ENCODE measurements at places on chromosomes 5 and 9.
A peak's percentile ranks its signal among the peaks of the same experiment; 100 is the strongest.

GRCh38 chr9:86854898-86855523 lies 92.3 kb downstream of the GAS1 start:
- DNase-seq, result peak; percentile 92

DNA sequence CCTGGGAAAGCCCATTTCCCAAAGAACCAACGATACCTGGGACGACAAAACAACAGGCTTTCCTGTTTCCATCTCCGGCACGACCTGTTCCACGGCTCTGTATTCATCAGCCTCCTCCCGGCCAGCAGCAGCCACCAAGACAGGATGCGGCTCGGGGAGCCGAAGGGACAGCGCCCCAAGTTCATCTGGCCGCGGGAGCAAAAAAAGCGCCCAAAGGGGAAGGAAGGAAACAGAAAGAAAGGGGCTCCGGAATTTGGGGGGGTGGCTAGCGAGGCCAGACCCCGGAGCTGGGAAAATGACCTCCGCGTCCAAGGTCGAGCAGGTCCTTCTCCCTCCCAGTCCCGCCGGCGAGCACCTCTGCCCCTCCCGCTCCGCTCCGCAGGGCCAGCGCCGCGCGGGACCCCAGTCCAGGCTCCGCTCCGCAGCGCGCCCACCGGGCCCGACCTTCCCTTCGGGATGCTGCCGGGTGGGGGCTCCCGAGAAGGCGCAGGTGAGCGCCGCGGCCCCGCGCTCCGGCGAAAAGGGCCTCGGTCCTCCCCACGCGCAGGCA lies 608 bp downstream of the ELOVL7 start:
- DNase-seq, result no peak

DNA sequence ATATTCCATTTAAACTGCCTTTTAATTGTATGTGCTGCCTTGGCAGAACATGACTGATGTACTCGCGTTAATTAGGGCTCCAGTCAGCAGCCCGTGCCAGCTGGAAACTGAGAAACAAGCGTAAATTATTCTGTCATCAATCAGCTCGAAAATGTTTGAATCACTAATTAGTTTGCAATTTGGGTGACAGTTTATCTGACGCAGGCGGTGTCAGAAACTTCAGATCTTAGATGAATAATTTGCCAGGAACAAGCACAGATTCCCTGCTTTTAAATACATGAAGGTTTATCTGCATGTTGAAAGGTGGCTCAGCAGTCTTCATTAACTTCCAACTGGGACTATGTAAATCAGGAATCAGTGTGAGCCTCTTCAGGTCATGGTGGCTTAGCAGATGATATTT lies 176.0 kb upstream of the TLE4 start:
- DNase-seq, result peak; percentile 12

DNA sequence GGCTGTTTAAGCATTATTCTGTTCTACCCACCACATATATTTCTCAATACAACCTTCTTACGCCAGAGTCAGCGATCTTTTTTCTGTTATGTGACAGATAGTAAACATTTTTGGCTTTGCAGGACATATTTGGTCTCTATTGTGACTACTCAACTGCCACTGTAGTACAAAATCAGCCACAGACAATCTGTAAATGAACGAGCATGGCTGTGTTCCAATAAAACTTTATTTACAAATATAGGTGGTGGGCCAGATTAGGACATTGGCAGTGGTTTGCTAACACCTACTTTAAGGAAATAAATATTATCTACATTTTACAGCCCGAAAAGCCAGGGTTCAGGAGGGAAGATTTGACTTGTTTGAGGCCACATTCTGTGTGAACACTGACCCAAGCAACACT lies 40.2 kb upstream of the FBXW11 start:
- no peak for DNase-seq

DNA sequence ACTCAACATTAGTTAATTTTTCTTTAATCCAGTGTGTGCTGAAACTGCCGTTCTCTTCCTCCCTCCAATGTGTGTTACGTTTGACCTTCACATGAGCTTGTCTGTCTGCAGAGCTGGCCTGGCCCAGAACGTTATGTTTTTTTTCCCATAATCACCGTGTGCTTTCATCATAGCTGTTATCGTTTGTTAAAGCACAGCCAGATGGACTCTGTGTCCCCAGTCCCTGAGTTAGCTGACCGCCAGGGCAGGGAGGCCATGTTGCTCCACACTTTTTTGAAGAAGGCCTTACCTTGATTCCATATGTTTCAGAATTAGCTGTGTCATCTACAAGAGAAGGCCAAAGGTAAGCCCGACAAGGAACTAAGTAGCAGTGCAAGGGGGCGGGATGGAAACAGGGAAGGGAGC lies 55.7 kb downstream of the HSD17B3 start:
- no peak for DNase-seq

DNA sequence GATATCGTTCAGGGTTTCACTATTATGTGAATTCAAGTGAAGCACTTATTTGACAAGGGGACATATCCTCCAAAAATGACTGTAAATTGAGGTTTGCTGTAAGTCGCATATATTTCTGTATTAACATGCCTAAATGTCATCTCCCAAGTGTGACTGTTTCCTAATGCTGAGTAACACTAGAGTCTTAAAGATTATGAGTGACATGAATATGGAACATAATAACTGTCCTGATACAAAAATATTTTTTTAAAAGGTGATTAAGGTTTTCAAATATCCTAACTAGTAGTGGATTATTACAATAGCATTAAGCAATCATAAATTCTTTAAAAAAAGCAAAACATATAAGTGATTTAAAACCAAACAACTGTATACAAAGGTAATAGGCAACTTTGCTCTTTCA lies 3.6 kb downstream of the NFIB start:
- DNase-seq, result no peak

GRCh38 chr9:92970467-92970923 lies 23.2 kb downstream of the FGD3 start:
- DNase-seq, result no peak

DNA sequence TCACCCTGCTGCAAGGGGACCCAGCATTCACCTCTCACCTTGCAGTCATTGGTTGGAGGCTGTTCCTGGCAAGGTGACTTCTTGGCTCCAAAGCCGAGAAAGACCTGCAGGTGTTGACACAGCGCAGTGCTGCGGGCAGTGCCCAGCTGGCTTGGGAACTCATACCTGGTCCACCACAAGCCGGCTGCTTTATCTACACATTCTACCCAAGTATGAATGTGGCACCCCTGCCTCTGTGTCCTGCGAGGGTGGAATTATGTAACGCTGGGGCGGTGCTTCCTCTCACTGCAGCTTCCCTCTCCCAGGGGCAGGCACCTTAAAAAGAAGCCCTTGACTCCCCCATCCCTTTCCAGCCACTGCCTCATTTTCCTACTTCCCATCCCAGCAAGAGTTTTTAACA lies 2.5 kb upstream of the ZMYND19 start:
- no peak for DNase-seq

DNA sequence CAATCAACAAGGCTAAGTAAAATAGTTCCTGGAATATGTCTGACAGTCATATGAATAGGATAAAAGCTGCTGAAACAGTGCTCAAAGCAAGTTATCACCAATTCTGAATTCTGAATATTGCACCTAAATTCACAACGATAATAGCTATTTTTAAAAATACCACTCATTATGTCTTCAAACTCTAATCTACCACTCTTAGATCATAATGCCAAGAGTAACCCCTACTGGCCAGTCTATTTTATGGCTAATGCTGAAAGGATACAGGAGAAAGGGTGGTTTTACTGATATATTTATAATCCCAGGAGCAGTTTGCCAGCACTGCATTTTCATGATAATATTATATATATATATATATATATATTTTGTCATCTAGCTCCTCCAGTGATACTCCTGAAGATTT lies 232.8 kb downstream of the PDE4D start:
- DNase-seq, result no peak

DNA sequence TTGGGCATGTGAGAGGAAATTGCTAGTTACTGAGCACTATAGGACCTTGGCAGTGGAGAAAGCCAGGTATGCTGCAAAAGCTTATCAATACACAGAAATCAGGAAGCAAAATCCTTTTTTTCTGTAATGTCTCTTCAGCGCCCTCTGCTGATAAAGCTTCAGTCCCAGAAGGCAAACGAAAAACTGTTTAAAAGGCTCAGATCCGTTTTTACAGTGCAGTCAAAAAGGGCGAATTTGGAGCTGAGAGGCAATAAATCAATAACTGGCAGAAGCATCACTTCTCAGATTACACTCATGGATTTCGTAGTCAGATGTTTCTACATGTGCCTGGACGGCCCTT lies 1.1 kb upstream of the MAN2A1 start:
- DNase-seq, result peak; percentile 46

DNA sequence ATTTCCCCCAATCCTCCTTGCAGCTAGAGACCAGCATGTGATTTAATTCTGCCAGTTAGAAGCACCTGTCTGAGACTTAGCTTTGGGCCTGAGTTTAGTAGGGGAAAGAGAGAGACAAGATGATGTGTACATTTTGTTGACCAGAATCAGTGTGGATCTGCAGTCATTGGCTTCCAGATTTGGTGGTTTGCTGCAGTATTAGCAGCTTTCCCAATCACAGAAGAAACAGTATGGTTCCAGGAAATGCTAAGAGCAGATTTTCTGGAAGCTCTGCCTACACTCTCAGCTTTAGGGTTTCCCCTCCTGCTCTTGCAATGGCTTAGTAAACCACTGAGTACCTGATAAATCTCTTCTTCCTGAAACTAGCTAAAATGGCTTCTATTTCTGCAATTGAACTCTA lies 48.8 kb upstream of the FREM1 start:
- DNase-seq, result no peak

DNA sequence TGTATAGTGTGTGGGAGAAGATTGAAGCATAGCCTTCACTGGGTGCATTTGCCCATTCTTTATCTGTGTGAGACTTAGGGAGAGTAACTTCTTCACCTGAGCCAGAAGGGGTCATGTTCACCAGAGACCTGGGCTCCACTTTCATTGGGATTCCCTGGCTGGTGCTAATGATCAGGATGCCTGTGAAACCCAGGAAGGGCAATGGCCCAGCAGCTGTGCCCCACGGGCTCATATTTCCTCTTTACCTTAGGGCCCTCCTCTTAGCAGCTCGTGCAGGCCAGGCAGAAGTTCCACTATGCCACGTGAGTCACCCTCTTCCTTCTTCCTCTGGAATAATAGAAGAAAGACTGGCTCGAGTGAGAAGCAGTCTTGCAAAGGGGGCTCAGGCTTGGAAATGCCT lies 5.0 kb downstream of the PPARGC1B start:
- DNase-seq, result no peak

DNA sequence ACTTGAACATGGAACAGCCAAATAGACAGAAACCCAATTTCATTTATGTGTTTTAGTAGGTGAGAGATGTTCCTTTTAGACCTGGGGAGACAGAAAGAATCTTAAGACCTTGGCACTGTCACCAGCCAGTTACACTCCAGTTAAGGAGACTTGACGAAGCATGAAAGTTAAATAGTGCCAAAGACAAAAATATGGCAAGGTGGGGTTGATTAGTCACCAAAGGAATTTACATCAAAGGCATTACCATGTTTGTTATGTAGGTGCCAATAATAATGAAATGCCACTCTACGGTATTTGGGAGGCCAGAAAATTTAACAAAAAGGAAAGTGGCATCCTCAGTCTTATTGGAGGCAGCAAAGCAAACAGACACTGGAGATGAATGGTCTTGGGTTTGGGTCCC lies 9.2 kb upstream of the IL12B start:
- no peak for DNase-seq

DNA sequence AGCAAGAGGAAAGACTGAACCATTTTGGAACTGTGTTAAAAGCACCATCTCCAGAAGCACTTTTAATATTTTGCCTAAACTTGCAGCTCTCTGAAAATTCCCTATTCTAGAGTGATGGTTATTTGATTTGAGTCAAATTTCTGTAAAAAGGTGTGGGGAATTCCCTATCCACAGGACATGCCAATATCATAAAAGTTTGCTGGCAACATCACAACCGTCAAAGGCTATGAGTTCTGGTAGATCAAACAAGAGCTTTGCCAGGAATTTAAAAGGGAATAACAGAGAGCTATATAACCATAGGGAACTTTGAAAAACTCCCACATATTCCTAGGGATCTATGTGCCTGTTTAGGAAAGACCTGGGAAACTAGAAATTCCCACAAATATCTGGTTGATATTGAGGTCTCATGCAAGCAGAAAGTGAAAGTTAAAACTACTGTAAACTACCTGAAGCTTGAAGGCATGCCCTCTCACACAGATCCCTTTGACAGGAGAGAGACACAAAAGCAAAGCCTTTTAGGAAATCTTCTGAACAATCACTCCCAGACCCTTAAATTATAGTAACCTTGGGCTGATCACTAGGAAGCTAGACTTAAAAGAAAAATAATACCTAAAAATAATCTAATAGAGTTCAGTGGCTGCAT lies 549.9 kb downstream of the ANXA1 start:
- DNase-seq, result no peak

DNA sequence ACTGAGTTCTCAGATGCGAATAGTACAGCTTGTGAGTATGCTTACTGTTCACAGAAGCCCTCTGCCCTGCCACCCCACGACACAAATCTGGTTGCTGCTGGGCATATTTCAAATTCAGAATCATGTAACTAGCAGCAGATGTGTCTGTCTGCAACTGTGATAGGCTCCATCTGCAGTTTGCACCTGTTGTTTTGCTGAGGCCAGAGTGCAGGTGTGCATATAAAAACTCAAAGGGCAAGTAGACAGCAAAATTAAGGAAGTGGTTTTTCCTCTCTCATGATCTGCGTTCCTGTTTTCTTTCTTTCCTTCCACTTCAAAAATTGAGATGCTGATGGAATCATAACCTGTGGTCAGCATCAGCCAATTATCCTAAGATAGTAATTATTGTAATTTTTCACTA lies 1000.5 kb downstream of the PTPRD start:
- peak; percentile 50 for DNase-seq

GRCh38 chr5:96963267-96963666 lies 27.4 kb downstream of the LNPEP start:
- DNase-seq, result no peak

DNA sequence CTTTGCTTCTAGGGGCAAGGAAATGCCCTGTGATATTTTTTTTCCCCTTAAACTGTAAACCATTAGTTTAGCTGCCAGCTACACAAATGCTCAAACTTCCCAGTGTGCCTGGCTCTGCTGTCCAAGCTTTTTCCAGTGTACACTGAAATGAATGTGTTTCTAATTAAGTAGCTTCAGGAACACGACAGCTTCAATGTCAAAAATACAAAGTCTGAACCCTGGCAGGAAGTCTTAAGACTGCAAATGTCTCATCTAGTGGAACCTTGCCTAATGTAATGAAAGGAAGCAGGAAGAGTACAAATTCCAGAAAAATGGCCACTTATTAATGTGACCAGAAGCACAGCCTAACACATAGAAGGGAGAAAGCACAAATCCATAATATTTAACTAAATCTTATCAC lies 255.2 kb downstream of the CRB2 start:
- no peak for DNase-seq

DNA sequence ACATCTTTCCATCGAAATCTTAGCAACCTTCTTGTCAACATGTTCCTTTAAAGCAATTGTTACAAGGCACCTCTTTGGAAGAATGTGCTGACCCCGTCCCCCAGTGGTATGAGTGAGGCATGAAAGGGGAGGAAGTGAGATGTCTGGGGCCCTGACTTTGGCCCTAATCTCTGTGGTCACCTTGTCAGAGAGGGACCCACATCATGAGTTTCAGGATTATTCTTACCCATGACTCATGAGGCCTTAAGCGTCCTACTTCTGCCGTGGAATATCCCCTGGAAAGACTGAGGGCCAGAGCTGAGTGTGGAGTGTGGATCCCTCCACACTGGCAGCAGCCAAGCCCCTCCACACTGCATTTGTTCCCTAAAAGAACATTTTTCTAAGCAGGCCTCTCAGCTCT lies 81.2 kb downstream of the FSTL4 start:
- DNase-seq, result no peak
